ENCODE measurements at places on chromosomes 7 and 10.
A peak's percentile ranks its signal among the peaks of the same experiment; 100 is the strongest.

GRCh38 chr7:47710201-47710935 is 128.5 kb upstream of the TNS3 start:
- no peak for DNase-seq

DNA sequence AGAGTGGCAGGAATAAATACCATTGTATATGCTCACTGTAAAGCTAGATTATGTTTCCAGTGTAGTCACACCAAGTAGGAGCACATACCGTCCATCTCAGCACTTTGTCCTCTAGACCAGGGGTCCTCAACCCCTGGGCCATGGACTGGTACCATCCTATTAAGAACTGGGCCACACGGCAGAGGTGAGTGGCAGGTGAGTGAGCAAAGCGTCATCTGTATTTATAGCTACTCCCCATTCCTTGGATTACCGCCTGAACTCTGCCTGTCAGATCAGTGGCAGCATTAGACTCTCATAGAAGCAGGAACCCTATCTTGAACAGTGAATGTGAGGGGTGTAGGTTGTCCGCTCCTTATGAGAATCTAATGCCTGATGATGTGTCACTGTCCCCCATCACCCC is 735.3 kb downstream of the MAGI2 start:
- DNase-seq = no peak

- DNase-seq = no peak
These were observed 4.0 kb upstream of the VIPR2 start for GRCh38 chr7:159148430-159149395.

DNA sequence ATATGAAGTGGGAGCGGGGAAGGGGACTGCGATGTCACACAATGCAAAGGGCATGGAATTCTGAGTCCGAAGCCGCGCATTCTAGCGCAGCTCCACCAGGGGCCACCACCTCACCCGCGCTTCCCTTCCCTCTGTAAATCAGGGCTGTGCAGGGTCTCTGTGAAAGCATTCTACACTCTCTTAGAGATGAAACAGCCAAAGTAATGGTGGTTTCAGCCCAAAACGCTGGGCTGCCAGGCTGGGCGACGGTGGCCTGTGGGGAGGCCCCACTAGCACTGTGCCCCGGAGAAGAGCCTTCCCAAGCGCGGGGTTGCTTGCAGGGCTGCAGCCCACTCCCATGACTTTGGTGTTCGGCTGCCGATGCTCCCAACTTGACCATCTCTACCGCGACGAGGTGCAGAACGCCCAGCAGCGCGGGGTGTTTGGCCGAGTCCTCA is 11.4 kb downstream of the ATG9B start:
- peak; percentile 69 for DNase-seq

- no peak for DNase-seq
These were observed 43.2 kb downstream of the SEMA3C start for GRCh38 chr7:80875537-80876120.

GRCh38 chr10:49212783-49213182 is 24.6 kb upstream of the TMEM273 start:
- DNase-seq = no peak

DNA sequence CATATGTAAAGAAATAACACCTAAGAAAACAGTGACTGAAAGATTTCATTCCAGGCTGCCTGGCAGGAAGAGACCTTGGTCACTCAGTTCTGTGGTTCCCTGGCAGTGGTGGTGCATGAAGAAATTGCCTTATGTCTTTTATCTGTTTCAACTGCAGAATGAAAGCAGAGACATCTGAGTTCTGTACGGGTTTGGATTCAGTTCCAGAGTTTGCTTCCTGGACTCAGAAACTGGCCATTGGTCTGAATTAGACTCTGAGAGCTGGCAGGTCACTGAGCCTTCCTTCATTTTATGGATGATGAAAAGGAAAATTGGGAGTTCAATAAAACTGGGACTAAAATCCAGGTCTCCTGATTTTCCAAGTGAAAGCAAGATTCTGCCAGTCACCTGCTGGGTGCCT is 428.9 kb upstream of the AUTS2 start:
- no peak for DNase-seq

GRCh38 chr7:41188163-41189130 is 514.4 kb downstream of the INHBA start:
- peak; percentile 64 for DNase-seq

DNA sequence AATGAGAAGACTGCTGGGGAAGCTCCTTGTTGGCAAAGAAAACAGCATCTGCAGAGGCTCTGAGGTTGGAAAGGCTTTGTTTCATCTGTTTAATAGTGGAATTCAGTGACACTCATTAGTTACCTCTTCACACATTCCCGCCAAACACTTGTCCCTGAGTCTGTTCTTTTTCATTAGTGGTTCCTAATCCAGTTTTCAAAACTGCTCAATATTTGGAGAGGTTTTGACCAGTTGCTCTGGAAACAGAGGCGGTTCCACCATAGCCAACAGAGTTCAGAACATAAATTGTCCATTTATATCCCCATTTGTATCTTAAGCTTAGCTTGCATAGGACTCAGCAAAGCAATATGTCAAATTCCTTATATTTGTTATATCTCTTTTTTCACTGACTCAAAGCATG is 754.6 kb downstream of the AUTS2 start:
- DNase-seq = no peak

DNA sequence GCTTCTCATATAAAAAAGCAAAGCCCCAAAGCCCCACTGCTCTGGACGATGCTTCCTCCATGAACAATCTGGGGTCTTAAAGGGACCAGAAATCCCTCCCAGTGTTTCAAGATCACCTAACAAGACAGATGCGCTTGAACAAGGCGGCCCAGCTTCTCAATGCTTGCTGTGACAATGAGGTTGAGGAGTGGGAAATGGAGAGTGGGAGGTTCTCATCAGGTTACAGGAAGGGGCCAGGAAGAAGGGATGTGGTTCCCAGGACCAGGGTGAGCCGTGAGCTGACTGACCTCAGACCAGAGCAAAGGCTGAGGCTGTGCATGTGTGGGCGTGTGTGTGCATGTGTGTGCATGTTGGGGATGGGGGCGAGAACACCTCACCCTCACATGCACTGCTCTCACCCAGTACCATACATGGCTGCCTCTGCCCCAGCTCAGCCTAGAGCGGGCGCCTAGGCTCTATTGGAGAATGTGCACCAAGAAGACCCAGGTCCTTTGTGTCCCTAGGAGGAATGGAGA is 220.8 kb upstream of the GPR26 start:
- no peak for DNase-seq

DNA sequence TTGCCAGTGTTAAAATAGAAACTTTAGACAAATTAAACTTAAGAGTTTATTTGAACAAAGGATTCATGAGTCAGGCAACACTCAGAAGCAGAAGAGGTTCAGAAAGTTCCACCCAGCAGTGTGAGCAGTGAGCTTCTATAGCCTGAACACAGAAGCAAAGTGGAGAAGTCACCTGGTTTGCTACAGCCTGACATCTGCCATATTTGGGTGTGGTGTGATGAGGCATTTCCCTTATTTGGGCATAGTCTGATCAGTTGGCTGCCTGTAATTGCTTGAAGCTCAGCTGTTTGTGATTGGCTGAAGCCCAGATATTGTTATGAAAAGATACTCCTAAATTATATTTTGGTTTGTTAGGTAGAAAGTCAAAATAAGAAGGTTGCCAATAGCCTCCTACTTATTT is 39.1 kb downstream of the VWC2 start:
- DNase-seq = no peak

DNA sequence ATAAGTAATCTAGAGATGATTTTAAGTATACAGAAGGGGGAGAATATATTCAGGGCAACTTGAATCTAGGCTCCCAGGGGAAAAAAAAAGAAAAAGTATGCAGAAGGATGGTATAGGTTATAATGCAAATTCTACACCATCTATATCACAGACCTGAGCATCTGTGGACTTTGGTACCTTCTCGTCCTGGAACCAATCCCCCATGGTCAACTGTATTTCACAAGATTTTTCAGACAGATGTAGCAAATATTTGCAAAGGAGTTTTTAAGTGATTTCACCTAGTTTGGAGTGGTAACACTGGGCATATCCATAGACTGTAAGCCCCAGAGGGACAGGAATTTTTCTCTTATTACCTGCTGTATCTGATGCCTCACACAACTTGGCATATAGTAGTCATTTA is 58.8 kb downstream of the NOC3L start:
- no peak for DNase-seq

GRCh38 chr10:86878983-86879713 is 78.3 kb downstream of the MMRN2 start:
- DNase-seq = no peak

GRCh38 chr7:2818121-2818520 is 26.0 kb downstream of the GNA12 start:
- no peak for DNase-seq

DNA sequence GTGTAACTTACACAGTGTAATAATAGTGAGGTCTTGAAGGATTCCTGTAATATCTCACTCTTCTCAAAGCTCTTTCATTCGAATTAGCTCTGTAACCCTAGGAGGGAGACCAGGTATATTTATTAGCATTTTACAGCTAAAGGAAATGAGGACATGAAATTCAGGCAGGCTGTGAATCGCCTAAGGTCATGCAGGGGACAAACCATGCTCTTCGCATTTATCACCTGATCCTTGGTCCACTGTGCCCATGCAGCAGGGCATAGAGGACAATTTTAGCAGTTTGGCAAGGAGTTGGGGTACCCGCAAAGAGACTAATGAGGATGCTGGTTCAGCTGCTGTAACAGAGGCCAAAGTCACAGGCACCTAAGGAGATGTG is 14.8 kb upstream of the LAMB1 start:
- no peak for DNase-seq

DNA sequence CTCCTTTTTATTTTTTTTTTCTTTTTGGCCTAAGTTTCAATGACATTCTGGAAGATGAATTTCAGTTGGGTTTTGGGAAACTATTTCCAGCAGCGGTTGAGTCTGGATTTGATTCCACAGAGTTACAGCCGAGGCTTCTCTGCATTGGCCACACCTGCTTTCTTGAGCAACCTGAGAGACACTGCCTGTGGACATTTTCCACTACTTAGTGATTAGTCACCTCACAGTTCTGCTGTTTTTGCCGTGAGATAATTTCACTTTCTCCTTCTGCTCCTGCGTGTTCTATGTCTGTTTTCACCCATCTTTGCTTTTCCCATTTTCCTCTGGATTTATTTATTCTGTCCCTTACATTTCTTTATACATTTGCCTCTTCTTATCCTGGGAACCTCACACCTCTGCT is 243.0 kb downstream of the BICC1 start:
- peak; percentile 40 for DNase-seq

DNA sequence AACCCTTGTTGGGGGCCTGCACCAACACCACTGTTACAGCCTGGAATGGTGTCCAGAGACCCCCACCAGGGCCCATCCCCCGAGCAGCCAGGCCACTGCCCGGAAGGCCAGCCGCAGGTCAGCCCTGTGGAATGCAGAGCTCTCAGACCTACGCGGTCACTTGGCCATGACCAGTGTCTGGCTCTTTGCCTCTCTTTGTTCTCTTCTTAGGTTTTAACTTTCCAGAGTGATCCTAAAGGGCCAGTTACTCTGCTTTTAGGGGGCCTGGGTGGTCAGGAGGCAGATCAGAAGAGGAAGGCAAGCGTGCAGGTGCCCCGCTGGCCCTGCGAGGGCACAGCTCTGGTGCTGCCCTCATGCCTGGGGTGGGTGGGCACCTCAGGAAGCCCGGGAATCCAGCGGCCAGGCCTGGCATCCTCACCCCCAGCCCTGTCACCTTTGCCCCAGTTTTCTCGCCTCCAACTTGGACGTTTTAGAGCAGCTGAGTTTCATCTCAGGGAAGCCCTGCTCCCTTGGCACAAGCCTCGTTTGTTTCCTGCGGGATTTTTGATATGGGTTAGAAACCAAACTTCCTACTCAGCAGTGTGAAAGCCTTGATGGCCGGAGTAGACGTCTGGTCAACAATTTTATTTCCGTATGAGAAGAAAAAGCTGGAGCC is 62.5 kb upstream of the CHST15 start:
- DNase-seq = no peak

- no peak for DNase-seq
These were observed 137.4 kb upstream of the GRB10 start for GRCh38 chr7:50920031-50920635.

GRCh38 chr10:5281356-5281755 is 83.4 kb upstream of the UCN3 start:
- no peak for DNase-seq

- DNase-seq = no peak
These were observed 223.4 kb downstream of the MGMT start for GRCh38 chr10:129690248-129691070.

DNA sequence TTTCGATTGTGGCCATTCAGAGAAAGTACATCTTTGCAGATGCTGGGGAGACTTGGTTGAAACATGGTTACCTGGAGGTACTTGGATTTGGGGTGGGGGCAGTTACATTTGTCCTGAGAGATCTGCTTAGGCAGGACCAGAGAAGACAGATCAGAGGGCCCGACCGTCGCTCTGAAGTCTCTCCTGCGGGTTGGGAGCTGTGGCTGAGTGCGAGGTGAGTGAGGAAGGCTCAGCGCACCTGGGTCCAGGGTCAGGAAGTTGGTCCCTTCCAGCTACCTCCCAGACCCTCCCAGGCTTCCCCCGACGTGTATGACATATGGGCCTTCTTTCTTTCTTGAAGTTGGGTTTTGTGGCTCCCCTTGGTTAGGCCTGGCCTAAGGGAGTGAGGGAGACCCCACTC is 56.3 kb downstream of the LHPP start:
- no peak for DNase-seq

- peak; percentile 18 for DNase-seq
These were observed 15.7 kb downstream of the PPP1R3C start for GRCh38 chr10:91617072-91617609.

GRCh38 chr10:60518745-60519144 is 129.1 kb upstream of the ANK3 start:
- no peak for DNase-seq

DNA sequence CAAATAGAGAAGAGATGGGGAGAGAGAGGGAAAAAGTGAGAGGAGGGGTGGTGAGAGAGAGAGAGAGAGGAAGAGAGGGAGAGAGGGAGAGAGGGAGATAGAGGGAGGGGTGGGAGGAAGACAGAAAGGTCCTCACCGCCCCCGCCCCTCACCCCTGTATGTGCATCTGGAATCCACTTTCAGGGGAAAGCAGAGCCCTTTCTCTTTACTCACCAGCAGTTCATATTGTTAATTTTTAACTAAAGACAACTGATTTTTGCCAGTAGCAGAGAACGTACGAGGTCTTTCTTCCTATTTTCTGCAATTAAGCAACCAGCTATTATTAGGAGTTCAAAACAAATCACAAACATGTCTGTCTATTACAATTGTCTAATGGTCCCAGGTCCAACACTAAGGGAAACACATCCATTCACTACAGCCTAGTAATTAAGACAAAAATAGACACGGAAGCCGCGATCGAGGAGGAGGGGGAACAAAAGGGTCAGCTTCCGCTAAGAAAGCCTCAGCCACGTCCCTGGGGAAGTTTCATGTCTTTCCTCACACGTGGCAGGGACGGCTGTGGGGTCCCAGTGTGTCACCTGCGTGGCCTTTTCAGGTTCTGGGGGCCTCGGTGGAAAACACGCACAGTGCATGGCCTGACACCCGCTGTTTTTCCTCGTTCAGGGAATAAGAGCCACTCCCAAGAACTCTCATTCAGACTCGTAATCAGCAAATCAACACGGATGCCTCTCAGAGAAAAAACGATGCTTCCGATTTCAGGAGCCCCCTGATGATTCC is 572.0 kb downstream of the PTPRN2 start:
- no peak for DNase-seq

- no peak for DNase-seq
These were observed 57.3 kb upstream of the FGFR2 start for GRCh38 chr10:121655254-121656144.

Measured in Daoy (cell line).